DMS153 (cell line): ENCODE measurements at places on chromosomes 11 and 22.

DNA sequence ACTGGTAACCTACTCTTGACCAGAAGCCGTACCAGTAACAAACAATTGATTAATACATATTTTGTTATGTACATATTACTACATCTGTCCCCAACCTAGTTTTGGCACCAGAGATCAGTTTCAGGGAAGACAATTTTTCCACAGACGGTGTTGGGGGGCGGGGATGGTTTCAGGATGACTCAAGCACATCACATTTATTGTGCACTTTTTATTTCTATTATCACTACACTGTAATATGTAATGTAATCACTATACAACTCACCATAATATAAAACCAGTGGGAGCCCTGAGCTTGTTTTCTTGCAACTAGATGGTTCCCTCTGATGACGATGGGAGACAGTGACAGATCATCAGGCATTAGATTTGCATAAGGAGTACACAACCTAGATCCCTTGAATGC is 15.5 kb downstream of the DGCR8 start:
- DNase-seq: no peak

GRCh38 chr11:109762546-109762945 is 330.6 kb upstream of the ZC3H12C start:
- no peak for DNase-seq

DNA sequence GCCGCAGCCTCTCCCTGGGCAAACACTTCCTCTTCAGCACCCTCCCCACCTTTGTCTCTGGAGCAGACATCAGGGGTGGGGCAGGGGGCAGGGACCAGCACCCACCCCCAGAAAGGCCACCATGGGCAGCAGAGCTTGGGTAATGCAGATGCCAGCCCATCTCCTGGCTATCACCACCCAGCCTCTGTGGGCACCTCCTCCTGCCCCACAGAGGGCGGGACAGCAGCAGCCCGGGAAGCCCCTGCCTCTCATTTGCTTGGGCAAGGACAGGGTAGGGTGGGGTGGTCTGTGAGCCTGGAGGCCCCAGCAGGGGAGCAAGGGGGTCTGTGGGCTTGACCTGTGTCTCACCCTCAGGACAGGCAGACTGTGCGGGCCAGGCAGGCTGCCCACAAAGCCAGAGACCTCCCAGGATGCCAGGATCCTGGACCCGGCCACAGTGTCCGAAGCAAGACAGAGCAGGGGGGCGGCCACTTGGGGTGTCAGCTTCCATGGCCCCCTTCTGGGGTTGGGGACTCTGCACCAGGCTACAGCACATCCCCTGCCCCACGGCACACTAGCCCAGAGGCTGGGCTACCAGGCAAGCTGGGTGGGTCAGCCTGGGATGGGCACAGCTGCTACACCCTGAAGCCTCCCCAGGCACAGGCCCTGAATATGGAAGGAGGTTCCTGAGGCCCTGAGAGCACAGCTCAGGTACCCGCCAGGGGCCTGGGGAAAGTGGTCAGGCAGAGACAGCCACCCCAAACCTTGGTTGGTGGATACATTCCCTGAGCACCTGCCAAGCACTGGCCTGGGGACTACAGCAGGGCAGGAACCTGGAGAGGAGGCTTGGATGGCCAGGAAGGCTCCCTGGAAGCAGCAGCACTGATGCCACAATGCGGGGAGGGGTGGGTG is 4.5 kb downstream of the RNH1 start:
- no peak for DNase-seq

DNA sequence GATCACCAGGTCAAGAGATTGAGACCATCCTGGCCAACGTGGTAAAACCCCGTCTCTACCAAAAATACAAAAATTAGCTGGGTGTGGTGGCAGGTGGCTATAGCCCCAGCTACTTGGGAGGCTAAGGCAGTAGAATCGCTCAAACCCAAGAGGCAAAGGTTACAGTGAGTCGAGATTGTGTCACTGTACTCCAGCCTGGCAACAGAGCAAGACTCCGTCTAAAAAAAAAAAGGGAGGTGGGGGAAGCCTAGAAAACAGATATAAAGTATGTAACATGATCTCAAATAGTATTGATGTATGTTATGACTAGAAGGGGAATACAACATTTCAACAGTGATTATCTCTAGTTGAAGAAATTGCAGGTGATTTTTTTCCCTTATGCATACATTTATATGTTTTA is 61.4 kb downstream of the SLC1A2 start:
- no peak for DNase-seq

GRCh38 chr22:30609260-30610185 is 2.5 kb downstream of the TCN2 start:
- no peak for DNase-seq

DNA sequence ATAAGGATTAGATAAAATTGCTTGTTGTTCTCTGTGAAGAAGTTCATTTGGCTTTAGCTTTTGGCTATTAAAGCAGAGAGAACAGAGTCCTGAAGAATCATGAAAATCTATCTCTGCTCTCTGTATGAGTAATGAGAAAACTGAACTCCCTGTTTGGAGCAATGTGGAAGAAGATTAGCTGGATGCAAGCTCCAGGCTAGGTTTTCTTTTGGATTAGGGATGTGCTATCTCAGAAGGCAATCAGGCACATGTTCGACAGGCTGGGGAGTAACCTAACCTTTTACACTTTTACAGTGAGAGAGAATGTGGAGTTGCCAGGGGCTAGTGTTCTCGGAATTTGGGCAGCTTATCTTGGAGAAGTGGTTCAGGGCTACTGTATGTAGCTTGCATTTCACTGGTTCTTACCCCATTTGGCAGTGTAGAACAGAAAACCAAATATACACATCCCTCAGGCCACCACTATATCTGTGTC is 8.5 kb upstream of the SLN start:
- no peak for DNase-seq

DNA sequence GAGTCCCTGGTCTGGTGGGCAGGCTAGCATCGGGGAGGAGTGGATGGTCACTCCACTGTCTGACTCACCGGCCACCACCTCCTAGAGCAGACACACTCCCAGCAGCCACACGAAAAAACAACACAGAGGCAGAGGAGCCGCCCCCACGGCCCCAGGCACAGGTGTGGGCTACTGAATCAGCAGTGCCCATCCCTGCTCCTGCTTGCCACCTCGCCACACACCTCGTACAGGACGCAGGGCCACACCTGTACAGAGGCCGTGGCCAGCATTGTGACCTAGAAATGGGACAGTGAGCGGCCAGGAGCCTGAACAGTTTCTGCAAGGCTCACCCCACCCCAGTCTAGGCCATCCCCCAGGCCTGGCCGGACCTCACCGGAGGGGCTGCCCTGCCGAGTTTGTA is 14.0 kb downstream of the TRIM29 start:
- DNase-seq: no peak

- DNase-seq: no peak
Observed at GRCh38 chr11:116541460-116541859, 231.3 kb downstream of the BUD13 start.

- no peak for DNase-seq
Observed at GRCh38 chr11:88402192-88402715, 64.7 kb upstream of the CTSC start.

DNA sequence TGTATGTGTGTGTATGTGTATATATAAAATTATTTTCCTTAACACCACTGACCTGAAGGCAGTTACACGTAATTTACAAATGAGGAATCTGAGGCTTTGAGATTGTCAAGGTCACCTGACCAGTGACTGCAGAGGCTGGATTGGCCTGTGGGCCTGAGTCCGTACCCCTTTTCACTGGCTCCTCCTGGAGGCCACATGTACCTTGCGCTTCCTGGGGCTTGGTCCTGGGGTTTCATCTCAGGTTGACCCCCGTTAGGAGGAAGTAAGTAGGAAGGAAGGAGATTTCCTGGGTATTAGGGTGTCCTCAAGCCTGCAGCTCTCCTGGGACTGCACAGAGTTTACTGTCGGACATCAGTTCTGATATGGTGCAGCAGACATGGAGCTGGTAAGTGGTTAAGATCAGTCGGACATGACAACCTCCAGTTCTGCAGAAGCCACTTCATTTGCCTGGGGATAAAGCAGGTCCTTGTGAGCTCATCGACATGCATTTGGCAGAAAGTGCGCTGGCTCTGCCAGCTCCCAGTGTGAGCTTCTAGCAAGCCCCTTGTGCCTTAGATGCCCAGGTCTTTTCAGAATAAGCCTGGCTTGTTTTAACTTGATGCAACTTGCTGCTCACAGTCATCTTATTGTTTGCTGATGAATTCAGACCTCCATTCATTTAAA is 36.6 kb downstream of the ST3GAL4 start:
- DNase-seq: no peak

DNA sequence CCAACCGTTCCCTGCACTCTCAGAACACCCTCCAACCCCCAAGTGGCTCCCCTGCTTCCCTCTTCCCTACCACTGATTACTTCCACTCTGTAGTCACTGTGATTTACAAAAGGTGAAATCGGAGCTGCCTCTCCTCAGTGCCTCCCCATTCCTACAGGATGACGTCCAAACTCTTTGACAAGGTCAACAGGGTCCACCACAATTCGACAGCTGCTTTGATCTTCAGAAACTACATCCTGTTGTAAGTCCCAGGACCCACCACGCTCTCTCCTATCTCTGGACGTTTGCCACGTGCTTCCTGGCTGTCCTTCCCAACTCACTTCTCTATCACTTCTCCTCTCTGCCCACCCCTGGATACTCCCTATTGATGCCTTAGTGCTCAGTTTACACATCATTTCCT is 85.0 kb upstream of the EIF3D start:
- no peak for DNase-seq

GRCh38 chr11:121670266-121670665 is 217.5 kb upstream of the SORL1-AS1 start:
- no peak for DNase-seq

GRCh38 chr11:130629039-130629438 is 180.6 kb downstream of the ADAMTS15 start:
- DNase-seq: no peak

GRCh38 chr11:45343444-45343843 is 57.3 kb upstream of the SYT13 start:
- no peak for DNase-seq

GRCh38 chr11:46520971-46521745 is 72.7 kb downstream of the AMBRA1 start:
- DNase-seq: no peak

- no peak for DNase-seq
Observed at GRCh38 chr11:68383976-68384501, 71.6 kb downstream of the LRP5 start.

DNA sequence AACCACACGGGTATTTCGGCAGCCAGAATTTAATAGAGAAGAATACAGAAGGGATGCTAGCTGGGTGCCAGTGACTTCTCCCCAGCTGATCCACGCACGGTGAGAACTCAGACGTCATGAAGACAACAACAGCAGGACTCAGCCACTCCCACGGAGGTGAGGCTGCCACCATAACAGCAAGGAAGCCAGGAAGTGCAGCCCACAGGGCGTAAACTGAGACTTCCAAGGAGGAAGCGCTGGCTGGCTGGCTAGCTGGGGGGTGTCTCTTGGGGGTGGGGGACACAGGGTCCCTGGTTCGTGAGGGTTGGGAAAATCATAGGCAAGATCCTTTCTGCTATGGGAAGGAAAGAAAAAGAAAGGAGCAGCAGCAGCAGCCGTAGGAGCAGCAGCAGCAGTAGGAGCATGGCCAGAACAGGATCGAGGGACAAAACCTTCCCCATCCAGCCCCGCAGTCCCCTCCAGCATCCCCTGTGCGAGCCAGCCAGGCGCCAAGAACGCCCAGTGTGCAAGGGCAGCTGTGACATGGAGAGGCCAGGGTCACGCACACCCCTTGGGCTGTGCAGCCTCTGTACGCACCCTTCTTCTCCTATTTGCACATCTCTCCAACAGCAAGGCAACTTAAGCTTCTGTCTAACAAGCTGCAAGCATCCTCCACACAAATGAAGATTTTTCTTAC is 49.6 kb upstream of the SHANK2 start:
- DNase-seq: no peak

DNA sequence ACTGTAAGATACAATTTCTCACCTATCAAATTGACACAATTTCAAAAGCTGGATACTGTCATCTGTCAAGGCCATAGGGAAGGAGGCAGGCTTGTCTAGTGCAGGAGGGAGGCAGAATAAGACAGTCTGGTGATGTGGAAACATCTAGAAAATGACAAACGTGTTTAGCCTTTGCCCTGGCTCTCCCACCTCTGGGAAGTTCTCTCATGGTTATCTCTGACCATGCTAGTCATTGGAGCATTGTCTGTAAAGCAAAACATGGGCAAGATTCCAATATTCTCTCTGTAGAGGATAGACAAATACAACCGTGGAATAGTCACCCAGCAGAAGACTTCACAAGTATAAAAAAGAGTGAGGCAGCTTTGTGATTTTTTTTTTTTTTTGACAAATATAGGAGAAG is 9.1 kb upstream of the SERHL2 start:
- DNase-seq: no peak

DNA sequence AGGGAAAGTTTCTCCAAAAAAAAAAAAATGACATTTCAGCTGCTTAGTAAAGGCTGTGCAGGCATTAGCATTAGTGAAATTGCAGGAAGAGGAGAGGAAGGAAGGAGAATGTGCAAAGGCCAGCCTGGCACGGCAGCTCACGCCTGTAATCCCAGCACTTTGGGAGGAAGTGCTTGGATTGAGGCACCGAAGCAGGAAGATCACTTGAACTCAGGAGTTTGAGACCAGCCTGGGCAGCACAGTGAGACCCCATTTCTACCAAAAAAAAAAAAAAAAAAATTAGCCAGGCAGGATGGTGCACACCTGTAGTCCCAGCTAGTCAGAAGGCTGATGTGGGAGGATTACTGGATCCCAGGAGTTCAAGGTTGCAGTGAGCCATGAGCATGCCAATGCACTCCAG is 7.8 kb downstream of the TRIOBP start:
- no peak for DNase-seq

- DNase-seq: no peak
Observed at GRCh38 chr11:131544591-131544990, 174.2 kb downstream of the NTM start.

- no peak for DNase-seq
Observed at GRCh38 chr22:42160251-42160650, 29.6 kb upstream of the CYP2D6 start.

- no peak for DNase-seq
Observed at GRCh38 chr11:113937918-113938317, 33.3 kb downstream of the HTR3B start.

GRCh38 chr11:77351281-77351886 is 49.9 kb upstream of the GDPD4 start:
- DNase-seq: no peak
